ENCODE measurements at places on chromosomes 2 and 18.

- no peak for DNase-seq
Measured at GRCh38 chr2:80969900-80970299, 665.3 kb upstream of the LRRTM1 start.

DNA sequence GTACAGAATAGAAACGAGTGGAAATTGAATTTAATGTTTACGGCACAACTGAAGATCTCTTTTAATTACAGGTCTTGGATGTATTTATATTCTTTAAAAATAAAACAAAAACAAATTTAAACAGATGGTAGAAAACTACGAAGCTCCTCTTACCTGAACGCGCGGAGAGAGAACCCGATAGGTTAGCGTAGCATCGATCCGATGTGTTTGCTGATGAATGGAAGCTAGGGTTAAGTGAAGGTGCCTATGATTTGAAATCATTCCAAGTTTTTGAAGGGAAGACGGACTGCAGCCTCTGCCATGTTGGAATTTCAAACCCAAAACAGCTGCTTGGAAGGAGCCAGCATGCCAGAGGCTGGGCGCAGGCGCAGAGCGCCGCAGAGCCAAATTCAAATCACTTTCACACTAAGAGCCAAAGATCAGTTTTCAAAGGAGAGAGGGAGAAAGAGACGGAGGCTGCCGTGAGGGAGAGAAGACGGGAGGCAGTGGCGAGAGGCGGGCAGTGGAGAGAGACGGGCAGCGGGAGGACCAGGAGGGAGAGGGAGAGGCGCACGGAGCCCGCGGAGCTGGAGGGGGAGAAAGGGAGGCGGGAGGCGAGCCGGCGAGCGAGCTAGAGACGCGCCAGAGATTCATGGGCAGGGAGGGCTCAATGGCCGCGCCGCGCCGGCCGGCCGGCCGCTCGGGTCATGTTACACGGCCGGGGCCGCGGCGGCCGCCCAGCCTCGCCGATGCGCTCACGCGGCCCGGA lies at the start of gene FIGN:
Gene FIGN, minus strand, starts transcription at position 324 of the 748 bp plus-strand sequence. CDS start 1,081 bp downstream, outside the sequence.
- DNase-seq = no peak

GRCh38 chr18:34820360-34821065 lies 110.4 kb downstream of the DTNA start:
- DNase-seq = no peak

GRCh38 chr2:226216575-226216974 lies 583.0 kb downstream of the IRS1 start:
- DNase-seq = no peak

DNA sequence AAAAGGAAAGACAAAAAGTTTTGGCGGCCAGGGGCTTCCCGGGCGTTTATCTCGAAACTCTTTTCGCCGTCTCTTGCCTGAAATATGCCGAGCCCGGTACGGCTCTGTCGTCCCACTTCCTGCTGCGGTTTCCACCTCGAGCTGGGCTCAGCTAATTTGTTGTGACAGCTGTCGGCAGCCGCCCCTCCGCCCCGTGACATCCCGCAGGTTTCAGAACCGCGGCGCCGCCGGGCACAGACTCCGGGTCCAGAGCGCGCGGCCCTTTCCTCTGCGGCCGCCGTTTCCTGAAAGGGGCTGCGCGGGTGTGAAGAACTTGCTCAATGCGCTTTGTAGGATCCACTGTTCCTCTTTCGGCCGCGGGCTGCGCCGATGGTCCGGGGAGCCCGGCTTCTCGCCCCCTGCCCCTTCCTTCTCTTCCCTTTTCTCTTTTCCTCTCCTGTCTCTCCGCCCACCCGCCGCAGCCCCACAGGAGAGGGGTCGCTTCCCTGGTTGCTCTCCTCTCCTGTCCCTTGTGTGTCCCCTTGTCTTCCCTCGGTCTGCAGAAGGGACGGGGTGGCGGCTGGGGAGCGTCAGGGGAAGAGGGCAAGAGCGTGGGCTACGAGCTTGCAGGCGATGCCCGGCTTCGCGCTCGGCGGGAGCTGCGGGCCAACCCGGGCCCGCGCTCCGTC lies 648 bp downstream of the ARID5A start:
- DNase-seq = peak; percentile 77

DNA sequence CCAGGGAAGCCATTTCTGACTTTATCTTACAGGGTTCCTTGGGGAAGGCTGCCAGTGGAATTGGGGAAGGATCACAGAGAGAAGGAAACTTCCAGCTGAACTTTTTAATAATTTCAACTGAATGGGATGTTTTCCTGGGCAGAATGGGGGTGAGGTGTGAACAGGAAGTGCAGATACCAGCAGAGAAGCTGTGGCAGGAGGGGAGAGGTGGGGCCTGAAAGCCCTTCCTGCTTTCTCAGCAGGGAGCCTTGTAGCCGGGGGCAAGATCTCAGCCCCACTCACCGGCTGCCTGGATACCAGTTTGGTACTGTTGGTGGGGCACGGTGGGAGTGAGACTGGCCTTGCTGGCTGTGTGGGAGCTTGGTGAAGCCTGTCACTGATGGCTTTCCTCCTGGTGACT lies 170.5 kb downstream of the ZBTB7C start:
- DNase-seq = no peak

DNA sequence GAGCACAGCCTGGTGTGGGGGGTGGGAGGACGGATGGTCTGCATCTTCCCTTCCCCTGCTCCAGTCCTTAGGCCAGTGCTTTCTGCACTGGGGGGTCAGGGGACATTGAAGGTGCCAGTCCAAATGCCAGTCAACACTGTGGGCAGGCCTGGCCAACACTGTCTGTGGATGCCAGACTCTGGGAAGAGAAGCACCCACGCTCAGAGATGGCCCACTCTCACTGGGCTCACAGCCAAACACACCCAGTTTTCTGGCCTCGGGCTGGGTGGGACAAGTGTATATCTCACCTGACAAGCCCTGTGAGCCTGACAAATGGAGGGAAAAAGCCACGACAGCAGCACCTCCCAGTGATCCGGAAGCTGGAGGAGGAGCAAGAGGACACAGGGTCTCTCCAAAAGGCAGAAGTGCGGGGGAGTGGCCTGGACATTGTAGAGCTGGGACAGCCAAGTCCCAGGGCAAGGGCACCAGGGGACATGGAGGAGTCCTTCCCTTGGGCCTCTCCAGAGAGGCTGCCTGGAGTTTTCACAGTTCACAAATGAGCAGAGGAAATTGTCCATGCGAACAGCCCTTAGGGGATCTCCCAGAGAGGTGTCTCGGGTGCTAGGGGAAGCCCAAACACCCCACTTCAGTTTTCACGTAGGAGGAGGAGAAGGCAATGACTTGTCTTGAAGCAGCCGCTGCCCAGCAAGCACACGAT lies 79.3 kb downstream of the SDC1 start:
- DNase-seq = no peak

- DNase-seq = no peak
Measured at GRCh38 chr2:191917430-191917881, 70.6 kb upstream of the CAVIN2 start.

DNA sequence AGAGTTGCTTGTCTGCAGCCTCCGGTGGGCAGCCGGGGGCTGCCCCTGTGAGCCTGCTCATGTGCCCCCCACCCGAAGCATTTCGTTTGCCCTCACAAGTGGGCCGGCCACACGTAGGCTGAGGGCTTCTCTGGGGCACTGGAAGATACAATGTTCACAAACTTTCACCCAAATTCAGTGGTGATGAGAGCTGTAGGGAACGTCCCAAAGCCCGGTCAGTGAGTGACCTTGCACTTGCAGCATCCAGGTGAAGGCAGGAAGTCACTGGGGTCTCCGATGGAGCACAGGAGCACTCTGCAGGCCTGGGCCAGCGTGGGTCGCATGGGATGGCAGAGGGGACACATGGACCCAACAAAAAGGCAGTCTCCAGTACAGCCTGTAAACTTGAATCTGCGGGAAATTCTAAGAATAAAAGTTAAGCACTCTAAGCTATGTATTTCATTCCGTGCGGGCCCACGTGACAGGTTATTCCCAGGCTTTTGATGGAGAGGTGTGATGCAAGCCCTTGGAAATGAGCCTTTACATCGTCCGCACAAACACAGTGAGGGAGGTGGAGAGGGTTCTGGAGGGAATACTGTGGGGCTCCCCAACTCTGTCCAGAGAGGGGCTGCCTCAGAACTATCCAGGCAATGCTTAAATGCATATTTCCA lies 42.5 kb downstream of the CNGA3 start:
- DNase-seq = no peak

GRCh38 chr18:47050468-47050867 lies 15.0 kb upstream of the ELOA2 start:
- DNase-seq = no peak

GRCh38 chr2:120703330-120703994 lies 32.2 kb upstream of the GLI2 start:
- DNase-seq = no peak

DNA sequence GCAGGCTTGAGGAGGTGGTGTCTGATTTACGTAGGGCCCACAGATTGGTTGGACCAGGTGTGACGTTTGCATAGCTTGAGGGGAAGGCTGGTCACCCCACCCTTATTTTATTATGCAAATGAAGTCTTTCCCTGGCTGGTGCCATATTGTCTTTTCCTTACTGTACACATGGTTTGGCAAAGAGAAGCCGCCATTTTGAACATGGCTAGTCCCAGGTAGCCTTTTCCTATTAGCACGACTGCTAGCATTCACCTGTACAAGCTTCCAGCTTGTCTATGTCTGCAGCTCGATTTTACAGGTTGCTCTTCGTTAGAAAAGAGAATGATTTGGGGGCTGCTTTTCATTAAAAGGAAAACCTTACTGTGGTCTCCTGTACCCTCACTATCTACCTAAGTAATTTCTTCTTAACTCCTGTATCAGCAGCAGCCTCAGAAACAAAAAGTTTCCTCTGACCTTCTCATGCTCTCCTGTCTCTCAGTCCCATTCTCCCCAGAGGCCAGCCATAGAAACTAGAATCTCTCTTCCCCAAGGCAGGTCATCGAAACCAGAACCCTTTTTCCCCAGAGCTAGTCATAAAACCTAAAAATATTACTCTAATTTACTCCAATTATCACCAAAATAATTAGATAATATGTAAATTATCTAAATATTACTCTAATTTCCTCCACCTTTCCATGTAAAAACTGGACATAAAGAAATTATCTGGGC lies 151.8 kb downstream of the B3GNT2 start:
- no peak for DNase-seq

GRCh38 chr2:113009622-113010021 lies 4.4 kb downstream of the IL36A start:
- no peak for DNase-seq

DNA sequence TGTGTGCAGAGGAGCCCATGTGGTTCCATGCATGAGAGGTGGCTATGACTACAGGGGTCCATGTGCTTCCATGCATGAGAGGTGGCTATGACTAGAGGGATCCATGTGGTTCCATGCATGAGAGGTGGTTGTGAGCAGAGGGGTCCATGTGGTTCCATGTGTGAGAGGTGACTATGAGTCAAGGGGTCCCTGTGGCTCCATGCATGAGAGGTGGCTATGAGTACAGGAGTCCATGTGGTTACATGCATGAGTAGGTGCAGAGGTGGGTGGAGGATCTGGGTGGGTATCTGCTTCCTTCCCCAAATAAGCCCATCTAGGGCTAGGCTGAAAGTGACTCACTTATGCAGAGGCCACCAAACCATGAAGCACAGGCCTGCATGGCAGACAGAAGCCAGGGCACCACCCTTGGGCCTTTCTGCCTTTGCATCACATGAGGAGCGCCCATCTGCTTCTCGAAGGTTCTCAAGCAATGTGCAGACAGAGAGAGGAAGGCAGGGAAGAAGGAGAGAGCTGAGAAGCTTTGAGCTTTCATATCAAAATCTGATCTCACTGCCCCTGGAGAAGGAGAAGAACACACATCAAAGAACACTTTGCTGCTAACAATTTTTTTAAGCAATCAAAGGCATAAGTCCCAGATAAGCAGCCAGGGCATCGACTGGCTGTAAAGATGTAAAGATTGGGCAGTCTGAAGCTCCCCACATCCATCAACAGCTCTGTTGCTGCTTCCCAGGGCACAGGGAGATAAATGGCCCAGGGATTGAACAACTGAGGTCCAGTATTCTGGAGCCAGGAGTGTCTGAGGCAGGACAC lies 137.6 kb downstream of the TNS1 start:
- DNase-seq = no peak

DNA sequence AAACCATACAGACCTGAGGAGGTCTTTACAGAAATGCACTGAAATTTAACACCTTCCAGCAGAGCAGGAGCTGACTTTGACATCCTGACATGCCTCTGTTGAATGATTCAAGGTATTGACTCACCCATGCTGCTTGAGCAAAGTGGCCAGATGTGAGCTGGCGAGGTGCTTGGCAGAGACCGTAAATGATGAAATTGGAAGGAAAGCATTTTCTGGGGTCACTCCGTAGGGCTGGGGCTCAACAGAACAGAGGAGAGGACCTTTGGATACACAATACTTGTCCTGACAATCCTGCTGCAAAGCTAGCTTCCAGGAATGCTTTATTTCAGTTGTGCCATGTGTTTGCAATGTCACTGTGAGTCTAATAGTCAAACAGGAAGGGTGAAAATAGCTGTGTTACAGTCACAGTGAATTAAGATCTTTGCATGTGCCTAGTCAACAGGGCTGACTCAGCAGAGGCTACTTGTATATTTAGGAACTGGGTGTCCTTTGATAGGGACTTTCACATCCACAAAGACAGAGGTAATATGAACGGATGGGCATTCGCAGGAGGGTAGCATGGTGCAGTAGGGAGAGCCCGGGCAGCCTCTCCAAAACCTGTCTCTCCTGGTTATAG lies 31.6 kb upstream of the NCK2 start:
- DNase-seq = no peak

DNA sequence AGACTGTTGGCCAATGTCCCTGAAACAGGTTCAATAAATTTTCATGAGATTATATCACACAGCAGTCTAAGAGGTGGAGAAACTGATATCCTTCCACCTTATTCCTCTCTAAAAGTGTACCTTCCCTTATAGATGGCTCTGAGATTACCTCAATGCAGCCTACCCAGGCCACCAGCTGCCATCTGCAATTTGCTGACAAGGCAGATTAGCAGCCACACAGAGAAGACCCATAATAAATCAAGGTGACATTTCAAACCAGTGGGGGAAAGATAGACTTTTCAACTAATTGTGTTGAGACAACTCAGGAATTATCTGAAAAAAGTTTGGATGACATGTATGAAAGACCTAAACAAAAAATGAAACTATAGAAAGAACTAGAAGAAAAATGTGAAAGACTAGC lies 43.2 kb downstream of the ZBTB7C start:
- DNase-seq = no peak

GRCh38 chr2:8219631-8220355 lies 462.1 kb upstream of the ID2 start:
- DNase-seq = no peak

DNA sequence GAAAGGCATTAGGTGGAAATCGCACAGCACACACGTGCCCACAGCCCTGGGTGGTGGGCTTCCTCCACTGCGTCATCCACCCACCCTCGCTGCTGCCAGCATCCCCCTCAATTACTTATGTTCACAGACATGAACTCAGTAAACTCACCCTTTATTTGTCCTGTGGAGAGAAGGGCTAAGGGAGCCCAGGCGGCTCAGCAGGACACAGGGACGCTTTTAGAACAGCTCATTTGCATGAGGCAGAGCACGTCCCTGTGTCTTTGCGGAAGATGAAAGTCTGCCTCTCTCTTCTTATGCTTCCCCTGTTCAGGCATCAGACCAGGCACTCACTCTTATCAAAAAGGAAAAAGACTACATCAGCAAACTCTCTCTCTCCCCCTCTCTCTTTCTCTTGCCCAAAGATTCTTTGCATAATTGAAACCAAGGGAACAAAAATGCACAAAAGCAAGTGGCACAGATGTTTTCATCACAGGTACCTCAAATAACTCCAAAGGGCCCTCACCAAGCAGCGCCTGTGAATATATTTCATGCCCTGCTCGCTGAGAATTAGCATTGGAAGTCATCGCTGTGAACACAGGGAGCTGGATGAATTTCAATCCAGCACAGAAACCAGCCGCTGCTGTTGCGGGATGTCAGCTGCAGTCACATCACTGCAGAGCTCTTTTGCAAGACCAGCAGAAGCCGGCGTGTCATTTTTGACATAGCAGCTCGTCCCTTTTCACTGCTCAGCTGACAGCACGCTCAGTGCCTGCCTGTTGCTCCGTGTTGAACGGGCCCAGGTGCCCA lies 376.3 kb upstream of the MYT1L start:
- no peak for DNase-seq

Measured in activated T-helper 1 cell treated with anti-CD3 and anti-CD28 coated beads, Interleukin-2, amount 50 U/mL, for 16 hours (primary cell).